Foreskin keratinocyte (primary cell): ENCODE measurements at places on chromosomes 12 and 14.

DNA sequence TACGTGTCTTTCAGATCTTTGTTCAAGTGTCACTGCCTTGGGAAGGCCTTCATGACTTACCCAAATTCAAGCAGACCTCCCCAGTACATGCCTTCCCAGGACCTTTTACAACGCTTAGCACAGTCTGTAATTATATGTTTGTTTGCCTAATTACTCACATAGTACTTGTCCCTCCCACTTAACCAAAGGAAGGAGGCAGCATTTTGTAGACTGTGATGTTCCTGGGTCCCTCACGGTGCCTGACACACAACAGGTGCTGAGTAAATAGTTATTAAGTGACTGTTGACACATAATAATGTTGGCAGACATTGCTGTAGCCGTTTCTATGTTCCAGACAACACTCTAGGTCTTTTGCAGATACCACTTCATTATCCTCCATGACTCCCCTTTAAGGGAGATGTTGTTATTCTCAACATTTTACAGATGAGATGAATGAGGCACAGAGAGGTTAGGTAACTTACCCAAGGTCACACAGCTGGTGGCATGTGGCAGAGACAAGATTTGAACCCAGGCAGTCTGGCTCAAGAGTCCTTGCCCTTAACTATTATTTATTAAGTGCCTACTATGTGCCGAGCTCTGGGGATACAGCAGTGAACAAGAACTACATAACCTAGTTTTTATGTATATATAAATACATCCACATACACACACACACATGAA is 130.7 kb downstream of the PHETA1 start:
- no peak for DNase-seq

DNA sequence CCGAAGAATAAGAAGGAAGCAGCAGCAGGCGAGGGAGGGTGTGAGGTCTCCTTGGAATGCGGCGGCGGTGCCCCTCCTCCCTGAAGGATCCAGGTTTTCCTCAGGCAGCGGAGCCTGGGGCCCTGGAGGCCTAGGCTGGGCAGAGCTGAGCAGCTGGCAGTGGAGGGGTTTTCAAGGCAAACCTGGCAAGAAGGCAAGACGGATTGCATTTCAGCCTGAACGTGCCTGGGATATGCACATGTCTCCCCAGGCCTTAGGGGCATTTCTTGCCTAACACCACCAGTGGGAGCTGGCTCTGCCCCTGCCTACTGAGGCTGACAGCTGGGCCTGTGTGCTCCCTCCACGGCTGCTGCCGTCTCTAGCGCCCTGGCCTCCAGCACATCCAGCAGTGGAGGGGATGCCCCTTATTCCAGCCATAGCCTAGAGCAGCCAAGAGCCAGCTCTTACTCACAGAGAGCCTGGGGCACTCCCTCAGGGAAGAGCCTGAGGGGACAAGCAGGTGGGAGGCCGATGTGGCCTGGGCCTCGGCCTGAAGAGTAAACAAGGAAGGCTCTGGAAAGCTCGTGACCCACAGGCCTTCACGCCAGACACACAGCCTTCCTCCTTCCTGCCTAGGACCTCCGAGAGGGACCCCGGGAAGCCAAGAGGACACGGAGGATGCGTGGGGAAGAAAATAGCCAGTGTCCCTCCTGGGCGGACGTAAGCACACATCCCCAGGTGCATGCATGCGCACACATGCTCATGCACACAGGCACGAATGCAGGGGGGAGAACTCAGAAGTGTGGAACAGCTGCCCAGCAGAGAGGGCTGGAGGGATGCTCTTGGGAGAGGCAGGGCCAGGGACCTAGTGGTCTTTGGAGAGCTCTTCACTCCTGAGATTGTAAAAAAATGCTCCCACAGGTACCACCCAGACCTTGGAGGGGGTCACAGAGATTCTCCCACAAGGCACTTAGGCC is 23.0 kb upstream of the EIF2B2 start:
- DNase-seq, result peak; percentile 73

DNA sequence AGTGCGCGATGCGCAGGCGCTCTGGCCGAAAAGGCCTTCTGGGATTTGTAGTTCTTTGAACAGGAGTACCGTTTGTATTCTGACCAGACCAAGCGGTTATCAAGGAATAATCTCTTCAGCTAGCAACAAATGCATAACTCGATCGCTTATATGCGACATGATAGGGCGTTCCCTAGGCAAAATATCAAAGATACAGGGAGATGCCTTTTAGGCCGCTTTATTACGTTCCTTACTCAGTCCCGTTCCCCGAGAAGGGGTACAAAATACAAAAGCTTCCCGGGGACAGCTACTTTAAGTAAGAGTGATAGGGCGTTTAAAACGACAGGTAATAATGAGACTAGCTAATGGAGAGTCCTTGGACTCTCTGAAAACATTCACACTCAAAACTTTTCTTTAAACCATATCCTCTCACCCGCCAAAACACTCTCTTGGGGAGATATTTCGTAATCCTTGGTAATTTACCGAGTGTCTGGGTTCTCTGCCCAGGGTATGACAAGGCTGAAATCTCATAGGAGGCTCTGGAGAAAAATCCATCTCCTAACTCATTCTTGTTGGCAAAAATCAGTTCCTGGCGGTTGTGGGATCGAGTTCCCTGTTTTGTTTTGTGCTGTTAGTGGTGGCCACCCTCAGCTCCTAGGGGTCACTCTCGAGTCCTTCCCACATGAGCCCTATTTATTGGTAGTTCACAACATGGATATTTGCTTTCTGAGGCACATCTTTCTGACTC is 412 bp upstream of the SNW1 start:
- DNase-seq, result no peak

GRCh38 chr12:15387772-15388171 is 65.5 kb downstream of the PTPRO start:
- DNase-seq, result no peak

GRCh38 chr14:63493246-63493645 is 49.9 kb downstream of the PPP2R5E start:
- peak; percentile 16 for DNase-seq

GRCh38 chr12:108367436-108367835 is 28.3 kb upstream of the CMKLR1 start:
- DNase-seq, result no peak

DNA sequence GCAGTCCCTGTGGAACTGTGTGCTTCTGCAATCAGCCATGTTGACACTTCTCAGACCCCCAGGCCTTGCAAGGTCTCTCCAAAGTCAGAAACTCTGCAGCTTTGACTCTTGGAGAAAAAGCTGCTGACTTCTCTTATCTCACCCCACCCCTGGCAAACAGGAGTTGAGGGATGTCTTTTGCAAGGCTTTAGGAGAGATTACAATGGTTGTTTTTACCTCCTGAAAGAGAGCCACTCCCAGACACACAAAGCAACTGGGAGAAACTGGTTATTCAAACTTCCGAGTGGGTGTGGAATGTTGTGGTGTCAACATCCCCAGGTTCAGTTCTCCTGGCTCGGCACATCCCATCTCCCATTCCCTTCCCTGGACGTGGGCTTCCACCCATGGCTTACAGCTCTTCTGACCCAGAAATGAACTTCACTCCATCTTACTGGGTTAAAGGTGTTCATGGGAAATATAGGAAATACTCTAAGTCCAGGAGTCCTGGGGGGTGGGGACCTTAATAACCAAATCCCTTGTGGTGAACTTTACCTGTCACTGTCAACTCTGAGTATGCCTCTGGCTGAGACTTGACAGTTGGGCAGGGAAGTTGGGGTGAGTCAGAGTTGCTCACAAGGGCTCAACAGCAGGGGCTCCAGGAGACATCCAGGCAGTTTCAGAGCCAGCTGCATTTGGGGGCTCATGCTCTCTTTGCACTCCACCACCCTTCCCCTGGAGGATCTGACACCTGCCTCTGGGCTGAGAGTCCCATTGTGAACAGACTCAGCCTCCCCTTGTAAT is 41.9 kb downstream of the CCDC177 start:
- DNase-seq, result no peak

DNA sequence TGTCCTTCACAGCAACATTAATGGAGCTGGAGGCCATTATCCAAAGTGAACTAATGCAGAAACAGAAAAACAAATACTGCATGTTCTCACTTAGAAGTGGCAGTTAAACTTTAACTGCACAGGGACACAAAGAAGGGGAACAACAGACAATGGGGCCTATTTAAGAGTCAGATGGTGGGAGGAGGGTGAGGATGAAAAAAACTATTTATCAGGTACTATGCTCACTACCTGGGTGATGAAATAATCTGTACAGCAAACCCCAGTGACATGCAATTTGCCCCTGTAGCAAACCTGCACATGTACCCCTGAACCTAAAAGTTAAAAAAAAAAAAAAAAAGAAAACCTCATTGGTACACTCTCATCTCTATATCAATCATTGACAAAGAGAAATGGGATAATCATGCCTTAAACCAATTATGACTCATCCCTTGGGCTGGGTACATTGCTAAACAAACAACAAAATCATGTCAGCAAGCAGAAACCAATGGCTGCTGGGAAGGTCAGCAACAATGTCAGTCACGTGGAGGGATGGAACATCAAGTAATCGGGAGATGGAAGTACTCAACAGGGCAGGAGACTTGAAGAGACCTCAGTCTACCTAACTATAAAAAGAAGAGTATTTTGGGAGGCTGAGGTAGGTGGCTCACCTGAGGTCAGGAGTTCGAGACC is 479.2 kb downstream of the RMST start:
- no peak for DNase-seq

DNA sequence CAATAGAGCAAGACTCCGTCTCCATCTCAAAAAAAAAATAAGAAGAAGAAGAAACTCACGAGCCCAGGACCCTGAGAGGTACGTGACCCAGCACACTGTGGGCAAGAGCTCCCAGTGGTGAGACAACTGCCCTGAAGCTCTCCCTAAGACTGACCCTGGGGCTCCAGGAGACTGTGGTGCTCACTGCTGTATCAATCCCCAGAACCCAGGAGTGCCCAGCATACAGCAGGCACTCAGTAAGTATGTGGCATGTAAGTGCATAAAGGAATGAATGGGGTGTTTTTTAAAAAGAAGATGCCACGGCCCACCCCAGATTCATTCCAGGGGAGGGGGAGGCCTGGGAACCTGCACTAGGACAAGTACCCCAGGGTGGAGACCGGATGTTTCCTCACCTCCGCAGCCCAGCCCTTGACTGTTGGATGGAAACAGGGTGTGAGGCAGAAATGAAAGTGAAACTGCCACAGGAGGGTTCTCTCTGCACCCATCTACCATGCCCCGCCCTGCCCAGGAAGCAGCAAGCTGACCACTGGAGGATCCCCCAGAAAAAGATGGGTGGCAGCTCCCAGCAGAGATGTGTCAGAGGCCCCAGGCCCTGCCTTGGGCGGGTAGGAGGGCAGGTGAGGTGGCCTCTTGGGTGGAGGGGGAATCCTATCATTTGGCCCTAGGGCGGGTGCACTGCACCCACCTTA is 12.2 kb downstream of the ITPK1 start:
- no peak for DNase-seq

GRCh38 chr14:30985796-30986195 is 39.7 kb upstream of the AP4S1 start:
- DNase-seq, result no peak

DNA sequence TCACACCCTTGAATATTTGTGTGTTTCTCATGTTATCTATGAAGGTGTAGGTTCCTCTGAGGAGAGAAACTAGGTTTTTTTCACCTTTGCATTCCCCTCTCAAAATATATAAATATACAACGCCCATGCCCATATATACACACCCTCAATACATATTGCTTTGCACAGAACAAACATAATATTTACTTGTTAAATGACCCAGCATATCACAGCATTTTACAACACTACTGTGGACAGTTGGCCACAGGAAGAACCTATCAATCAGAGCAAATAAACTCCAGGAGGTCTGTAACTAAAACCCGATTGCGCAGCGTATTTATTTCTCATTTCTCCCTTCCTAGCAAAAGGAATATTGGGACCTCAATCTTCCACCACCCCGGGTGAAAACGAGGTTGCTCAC is 196.0 kb downstream of the SLC5A8 start:
- DNase-seq, result no peak

DNA sequence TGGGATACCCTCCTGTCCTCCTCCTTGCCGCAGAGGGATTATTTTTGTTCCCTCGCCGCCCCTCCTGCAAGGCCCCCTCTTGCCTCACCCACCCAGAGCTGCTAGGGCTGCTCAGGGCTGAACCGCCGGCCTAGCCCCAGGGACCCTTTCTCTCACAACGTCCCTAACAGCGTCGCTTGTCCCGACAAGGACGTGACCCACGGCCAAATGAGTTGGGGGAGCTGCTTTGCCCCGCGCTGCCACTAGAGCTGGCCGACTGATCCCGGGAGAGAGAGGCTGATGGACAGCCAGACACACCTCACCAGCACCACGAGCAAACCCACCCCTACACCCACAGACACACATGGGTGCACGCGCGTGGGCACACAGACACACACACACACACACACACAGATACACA is 154.6 kb upstream of the ALG10B start:
- no peak for DNase-seq

DNA sequence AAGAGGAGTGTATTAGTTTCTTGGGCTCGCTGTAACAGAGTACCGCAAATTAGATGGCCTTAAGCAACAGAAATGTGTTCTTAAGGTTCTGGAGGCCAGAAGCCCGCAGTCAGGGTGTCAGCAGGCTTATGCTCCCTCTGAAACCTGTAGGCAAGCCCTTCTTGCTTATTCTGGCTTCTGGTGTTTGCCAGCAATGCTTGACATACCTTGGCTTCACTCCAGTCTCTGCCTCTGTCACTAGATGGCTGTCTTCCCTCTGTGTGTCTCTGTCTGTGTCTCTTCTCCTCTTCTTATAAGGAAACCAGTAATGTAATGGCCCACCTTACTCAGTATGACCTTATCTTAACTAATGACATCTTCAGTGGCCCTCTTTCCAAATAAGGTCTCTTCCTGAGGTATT is 85.1 kb downstream of the DERA start:
- no peak for DNase-seq

- no peak for DNase-seq
Measured at GRCh38 chr12:32334371-32334777, 65.0 kb upstream of the FGD4 start.

DNA sequence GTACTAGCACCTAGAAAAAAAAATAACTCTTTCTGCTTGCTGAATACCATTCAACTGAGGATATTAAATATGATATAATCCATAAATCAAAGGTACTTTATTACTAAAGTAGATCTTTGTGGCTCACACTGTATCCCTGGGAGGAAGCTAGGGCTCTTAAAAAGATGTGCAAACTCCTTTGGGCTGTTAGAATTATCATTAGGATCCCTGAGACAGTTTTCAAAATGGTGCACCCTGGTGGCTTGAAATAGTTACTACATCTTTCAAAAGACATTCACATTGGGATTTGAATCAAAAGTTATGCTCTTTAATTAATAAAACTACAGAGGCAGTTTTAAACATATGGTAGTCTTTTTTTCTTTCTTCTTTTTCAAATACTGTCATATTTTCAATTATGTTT is 228.5 kb upstream of the G2E3 start:
- no peak for DNase-seq
